ENCODE measurements at places on chromosomes 3 and 15.

- no peak for DNase-seq
Observed at GRCh38 chr3:63937661-63938651, 25.8 kb upstream of the SCAANT1 start.

DNA sequence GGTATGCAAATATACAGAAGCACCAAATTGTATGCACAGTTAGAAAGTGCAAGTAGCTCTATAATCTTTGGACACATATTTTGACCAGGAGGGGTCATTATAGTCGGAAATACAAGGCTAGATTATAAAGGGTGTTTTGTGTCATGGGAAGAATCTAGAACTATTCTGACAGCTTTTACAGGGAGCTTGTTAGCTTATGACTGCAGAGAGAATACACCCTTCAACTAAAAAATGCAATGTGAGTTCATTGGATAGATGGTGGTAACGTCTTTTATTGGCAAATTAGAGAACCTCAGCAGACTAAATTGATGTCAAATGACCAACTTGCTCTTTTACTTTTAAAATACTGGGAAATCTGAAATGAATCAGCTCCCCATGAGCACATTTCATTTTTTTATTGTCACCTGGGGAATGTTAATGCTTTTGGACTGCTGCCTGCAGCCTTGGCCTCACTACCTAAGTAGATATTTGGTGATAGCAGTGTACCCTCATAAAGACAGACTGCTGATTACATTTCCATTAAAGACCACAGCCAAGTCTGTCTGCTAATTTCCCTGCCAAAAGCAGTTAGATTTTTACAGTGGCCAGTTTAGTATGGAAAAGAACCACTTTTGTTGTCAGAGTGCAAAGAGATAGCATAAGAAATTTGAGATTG is 515.9 kb upstream of the DPPA4 start:
- DNase-seq, result no peak

DNA sequence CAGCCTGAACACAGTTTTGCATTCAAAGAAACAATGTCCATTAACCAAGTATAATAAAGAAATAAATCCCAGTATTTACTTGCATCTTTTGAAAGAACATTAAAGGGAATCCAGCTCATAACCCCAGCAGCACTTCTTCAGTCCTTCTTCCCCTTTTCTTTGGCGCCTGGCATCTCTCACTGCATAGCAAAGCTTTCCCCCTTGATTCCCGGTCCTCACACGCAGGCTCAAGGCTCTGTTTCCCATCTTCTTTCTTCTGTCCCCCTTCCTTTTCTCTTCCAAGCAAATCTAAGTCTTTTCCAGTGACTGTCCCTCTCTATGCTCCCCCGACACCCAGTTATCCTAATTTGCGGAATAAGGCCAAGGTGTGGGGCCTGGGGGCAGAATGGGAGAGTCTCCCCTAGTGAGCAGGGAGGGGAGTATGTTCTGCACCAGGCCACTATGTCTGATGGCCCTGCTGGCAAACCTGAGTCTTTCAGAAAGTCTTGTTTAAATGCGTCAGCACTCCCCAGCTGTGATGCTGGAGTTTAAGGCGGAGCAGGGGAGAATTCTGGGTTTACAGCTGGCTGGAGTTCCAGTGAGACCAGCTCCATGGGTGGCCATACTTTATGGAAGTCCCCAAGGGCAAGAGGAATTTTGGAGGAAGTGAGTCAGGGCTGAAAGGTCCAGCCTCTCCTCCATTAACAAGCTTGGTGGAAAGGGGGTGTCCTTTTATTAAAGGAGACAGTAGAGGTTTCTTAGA is 42.1 kb downstream of the GOLGA6A start:
- DNase-seq, result peak; percentile 67

- peak; percentile 22 for DNase-seq
Observed at GRCh38 chr3:178385280-178385952, 150.8 kb upstream of the KCNMB2 start.

DNA sequence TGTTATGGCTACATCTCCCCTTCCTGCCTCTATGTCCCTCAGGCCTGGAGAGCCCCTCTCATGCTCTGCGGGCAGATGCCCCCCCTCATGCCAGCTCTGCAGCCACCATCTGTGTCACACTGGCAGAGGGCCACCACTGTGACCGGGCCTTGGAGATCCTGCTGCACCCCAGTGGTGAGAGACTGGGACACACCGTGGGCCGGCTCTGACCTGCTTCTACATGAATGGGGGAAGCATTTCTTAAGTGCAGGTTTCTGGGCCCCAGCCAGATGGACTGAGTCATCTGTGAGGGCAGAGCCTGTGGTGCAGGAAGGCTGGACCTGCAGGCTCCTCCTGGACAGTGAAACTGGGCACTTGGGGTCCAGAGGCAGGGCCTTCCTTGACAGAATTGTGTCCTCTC is 4.8 kb downstream of the VWA5B2 start:
- peak; percentile 40 for DNase-seq

GRCh38 chr15:72153269-72154000 is 35.2 kb downstream of the SENP8 start:
- DNase-seq, result no peak

DNA sequence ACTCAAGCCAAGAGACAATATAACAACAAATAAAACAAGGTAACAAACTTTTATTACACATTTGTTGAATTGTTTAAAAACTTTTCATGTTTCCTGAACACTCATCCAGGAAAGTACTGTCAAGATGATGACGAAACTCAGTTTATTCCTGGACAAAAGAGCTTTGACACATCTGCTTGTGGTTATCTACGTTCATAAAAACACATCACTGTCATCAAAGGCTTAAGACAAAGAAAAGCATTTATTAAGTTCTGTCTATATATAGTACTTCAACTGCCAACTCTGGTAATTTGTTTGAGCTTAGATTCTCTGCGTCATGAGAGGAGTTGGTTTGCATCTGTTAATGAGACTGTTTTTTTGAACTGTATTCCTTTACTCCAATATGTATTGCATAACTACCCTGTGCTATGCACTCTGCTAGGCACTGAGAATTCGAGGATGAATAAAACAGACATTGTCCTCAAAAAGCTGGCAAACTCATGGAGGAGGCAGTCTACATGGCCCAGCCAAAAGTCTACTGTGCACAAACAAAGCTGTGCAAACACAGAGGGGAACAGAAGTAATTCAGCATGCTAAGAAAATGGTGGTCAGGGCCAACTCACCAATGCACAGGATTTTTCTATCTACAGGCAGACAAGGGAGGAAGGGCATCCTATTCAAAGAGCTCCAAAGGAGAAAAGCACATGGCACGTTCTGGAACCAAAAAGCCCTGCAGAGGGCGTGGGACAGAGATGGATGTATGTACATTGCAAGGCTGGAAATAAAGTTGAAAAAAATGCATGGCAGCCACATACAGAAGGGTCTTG is 21.5 kb downstream of the PLD1 start:
- DNase-seq, result no peak

DNA sequence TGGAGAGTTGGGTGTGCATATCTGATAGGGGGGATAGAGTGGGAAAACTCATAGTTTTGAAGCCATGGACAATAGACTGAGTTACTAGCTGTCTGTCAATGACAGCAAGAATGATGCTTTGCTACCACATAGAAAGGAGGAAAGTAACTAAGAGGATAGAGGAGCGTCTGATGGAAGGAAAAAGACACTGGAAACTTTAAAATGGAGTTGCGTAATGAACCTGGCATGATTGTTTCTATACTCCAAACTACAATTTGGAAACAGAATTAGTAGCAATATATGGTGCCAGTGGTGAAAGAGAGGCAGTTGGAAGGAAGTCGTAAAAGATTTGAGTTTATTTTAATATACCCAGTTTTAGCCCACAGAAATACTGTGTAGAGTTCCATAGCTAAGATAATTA is 163.6 kb downstream of the TUSC7 start:
- DNase-seq, result no peak

DNA sequence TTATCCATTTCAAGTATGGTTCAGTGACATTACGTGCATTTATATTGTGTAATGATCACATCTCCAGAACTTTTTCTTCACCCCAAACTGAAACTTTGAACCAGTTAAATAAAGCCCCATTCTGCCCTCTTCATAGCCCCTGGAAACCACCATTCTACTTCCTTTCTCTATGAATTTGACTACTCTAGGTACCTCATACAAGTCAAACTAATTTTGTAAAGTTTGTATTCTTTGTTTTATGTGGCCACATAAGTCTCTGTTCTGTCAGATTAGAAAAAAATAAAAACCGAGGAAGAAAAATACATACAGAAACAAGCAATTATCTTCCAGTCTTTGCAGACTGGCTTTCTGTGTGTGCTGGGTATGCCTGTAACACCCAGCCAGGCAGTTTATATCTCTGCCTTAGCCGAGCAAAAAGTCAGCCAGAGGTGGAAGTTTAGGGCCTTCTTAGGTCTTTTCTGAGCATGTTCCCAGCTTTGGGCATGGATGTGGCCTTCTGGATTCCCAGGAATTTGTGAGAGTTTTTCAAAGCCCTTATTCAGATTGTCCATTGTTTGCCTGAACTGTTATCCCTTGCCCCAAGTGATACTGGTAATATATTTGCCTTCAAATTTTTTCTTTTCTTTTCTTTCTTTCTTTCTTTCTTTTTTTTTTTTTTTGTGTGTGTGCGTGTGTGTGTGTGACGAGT is 6.0 kb upstream of the GRAMD1C start:
- no peak for DNase-seq

DNA sequence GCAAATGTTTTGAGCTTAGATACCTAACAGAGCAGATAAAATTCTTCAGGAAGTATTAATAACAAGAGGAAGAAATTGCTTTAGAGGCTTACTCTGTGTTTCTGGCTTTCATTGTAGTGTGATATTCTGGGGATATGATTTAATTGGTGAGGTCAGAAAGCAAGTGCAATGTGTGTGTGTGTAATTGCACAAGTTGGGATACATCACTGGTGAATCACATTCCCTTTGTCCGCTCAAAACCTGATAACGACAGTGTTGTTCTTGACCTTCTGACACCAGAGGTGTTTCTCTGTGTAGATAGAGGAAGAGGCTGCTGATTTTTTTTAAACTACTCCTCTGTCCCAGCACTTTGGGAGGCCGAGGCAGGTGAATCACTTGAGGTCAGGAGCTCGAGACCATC is 161.1 kb downstream of the CACNA2D3 start:
- DNase-seq, result no peak

Data from uterus (tissue), 4 donors.